Suppressor macrophage treated with lipopolysaccharide for 1 hour (primary cell): ENCODE measurements at places on chromosomes 7 and 10.

GRCh38 chr10:1086787-1087186, 30.6 kb downstream of the WDR37 start:
- no peak for DNase-seq

- DNase-seq, result no peak
Measured at GRCh38 chr7:80150611-80151273, 16.1 kb downstream of the GNAI1 start.

DNA sequence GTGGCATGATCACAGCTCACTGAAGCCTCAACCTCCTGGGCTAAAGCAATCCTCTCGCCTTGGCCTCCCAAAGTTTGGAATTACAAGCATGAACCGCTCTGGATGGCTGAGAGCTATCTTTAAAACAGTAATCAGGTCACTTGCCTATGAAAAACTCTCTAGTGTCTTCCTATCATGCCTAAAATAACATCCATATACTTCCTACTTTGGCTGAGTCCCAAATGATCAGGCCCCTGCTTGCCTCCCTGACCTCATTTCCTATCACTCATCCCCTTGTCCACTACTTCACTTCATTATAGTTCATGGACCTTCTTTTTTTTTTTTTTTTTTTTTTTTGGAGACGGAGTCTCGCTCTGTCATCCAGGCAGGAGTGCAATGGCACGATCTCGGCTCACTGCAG, 28.0 kb downstream of the SEPTIN7 start:
- DNase-seq, result no peak

GRCh38 chr10:32237644-32238345, 109.2 kb downstream of the EPC1 start:
- no peak for DNase-seq

DNA sequence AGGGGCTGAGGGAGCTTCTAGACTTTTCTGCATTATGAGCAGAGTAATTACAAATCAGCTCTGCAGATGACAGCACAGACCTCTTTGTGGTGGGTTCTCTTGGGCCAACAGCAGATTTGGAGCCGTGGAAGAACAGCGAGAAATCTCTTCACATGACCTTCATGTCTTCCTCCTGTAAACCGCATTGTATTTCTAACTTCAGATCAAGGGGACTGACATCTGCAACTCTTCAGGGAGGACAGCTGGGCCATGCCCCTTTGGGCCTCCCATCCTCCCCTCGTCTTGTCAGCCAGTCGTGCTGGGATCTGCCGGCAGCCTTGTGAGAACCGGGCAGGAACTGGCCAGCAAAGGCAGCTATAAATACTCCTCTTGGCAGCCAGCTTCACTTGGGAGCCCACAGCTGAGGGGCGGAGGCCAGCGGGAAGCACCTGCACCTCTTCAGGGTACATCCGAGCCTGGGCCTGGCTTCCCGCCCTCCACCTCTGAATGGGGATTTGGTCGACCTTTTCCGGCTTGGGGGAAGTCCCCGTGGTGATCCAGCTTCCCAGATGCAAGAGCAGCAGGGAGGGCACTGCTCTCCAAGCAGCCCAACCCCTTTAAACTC, 54.7 kb downstream of the STEAP1B start:
- DNase-seq, result no peak

DNA sequence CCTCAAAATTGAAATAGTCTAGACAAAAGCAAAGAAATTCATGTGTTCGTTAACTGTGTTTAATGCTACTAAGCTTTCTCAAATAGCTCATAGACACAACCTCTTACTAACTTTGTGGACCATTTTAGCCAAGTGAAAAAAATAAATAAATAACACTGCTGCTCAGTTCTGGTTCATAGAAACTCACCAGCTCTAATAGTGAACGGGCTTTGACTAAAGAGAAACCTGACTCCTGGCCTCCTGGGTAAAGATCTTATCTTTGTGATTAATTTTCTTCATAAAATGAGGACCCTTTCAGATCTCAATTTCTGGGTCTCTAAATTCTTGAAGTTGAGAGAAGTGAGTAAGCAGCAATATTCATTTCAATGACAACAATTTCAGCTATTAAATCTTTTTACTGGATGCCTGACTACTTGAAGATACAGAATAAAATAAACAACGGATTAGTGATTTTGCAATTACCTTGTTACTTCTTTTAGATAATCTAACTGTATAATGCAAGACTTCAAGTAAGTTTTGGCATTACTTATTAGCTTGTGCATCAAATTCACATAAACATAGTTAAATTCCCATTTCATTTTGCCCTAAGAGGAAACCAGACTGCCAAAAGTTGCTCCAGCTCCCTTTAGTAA, 3.1 kb downstream of the CADPS2 start:
- no peak for DNase-seq

DNA sequence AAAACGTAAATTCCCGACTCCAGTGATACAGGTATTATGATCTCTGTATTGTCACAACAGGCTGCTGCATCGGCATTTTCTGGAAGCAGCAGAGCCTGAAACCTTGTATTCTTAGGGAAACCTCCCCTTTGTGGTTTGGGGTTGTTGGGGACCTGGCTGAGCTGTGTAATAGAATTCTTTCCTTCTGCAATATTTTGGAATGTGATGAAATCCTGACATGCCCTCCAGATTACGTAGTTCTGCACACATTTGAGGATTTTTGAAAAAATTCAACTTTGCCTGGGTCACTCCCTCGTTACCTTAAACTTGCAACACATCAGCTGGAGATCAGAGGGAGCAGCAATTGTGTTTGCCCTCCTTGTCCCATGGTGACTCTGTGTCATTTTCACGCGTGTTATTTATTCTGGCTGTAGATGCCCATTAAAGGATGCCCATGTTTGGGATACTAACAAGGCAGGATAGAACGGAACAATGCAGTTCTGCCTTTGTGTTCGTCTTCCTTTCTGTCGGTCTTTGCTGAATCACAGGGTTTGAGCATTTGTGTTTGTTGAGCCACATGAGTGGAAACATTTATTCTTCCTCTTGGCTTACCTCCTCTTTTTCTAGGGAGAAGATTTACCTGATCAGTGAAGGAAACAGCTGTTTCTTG, 181.7 kb downstream of the TCF7L2 start:
- peak; percentile 58 for DNase-seq

DNA sequence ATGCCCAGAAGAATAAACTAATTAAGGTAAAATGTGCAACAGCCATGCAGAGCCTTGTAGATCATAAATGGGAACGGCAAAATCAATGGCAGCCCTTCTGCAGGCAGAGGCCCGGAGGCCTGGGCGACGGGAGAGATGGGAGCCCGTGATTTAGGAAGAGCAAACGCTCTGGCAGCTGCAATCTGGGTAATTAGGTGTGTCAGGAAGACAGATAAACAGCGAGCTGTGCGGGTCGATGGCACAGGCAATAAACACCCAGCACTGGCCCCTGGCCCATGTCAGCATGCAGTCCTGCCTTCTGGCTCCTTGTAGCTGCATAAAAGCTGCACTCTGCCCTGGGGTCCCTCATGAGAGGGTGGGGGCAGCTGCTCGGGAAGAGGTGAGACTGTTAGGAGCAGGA, 78.0 kb downstream of the GOLGA7B start:
- DNase-seq, result no peak

GRCh38 chr10:50993771-50994251, 80.5 kb upstream of the PRKG1 start:
- no peak for DNase-seq

- DNase-seq, result no peak
Measured at GRCh38 chr10:24551161-24551560, 172.5 kb downstream of the ARHGAP21 start.

GRCh38 chr10:125015356-125015944, 73.5 kb downstream of the ZRANB1 start:
- DNase-seq, result no peak

DNA sequence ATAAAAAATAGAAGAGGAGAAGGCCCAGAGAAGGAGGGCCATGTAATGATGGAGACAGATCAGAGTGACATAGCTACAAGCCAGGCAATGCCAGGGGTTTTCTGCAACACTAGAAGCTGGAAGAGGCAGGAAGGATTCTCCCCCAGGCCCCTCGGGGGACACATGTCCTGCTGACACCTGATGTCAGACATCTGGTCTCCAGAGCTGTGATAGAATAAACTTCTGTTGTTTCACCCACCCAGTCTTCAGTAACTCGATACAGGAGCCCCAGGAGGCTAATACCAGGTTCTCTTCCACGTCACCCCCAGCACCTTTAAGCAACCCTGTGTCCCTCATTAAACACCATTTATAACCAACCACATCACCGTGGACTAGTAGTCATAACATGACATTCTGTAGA, 94.9 kb downstream of the TMEM130 start:
- no peak for DNase-seq

GRCh38 chr7:1121476-1121875, 33.6 kb downstream of the GPER1 start:
- no peak for DNase-seq

DNA sequence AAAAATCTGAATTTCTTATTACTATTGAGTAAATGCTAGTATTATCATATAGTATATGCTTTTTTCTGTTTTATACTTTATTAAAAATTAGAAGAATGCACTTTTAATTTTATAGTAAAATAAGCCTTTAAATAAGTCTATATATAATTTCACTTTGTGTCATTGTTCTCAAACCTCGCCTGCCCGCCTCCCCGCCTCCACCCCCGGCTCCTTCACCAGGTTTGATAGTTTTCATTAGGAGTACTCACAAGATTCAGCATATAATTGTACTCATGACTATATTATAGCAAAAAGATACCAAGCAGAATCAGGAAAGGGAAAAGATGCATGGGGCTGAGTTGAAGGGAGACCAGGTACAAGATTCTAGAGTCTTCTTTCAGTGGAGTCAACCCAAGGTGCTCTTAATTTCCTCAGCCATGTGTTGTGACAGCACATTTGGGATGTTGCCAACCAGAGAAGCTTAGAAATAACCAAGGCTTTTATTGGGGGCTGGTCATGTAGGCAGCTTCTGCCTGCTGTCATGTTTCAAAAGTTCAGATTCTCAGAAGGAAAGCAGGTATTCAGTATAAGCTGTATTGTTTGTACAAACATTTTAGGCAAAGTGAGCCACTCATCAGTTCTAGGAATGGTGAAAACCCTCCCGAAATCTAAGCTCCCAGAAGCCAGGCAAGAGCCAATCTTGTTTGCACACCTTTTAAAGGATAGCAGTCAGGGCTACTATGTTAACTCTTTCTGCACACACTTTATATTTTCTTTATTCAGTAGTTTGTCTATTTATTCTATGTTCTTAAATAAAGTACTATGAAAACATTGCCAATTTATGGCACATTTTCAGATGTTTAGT, 12.3 kb downstream of the NHLRC2 start:
- no peak for DNase-seq

- no peak for DNase-seq
Measured at GRCh38 chr7:129188372-129188891, at the start of gene SMO. Gene SMO (plus strand): TSS chr7:129188633. CDS start chr7:129189152, 519 bp downstream.

DNA sequence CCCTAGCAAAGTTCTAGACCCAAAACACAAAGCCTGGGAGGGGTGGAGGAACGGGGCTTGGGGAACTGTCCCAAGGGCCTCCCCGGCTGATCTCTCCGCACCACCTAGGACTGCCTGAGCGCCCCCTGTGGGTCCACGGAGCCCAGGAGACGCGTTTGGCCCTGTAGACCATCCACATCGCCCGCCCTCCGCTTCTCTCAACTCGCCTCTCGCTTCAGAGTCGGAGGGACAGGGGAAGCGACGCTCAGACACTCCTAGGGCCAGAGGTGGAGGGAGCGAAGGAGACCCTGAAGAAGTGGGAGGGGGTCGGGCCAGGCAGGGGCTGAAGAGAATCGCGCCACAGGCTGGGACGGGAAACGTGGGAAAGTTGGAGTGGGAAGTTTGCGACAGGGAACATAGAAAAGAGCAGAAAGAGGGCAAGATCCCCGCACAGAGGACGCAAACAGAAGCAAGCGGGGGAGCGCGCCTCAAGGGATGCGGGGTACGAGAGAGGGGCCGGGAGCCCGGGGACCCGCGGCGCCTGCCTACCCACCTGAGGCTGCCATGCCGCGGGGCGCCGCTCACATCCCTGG, 378 bp downstream of the PIK3AP1 start:
- DNase-seq, result peak; percentile 91

DNA sequence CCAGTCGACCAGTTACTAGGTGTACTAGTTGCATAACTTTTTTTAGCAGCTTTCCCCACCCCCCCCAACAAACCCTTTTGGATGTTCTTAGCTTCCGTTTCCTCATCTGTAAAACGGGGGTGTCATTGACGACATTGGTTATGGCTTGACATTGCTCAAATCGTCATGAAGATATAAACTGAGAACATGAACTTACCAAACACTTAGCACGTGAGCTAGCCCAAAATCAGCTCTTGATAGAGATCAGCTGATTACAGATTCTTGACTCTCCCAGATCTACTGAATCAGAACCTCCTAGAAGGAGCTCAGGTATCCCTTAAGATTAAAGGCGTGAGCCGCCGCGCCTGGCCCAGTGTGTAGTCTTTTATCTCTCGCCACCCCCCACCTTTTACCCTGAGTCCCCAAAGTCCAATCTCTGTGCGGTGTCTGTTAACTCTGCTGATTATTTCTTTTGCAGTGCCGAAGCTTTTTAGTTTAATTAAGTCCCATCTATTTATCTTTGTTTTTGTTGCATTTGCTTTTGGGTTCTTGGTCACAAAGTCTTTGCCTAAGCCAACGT, 1.0 kb upstream of the GNA12 start:
- DNase-seq, result no peak

- peak; percentile 85 for DNase-seq
Measured at GRCh38 chr7:151754142-151754590, 122.7 kb downstream of the PRKAG2 start.

DNA sequence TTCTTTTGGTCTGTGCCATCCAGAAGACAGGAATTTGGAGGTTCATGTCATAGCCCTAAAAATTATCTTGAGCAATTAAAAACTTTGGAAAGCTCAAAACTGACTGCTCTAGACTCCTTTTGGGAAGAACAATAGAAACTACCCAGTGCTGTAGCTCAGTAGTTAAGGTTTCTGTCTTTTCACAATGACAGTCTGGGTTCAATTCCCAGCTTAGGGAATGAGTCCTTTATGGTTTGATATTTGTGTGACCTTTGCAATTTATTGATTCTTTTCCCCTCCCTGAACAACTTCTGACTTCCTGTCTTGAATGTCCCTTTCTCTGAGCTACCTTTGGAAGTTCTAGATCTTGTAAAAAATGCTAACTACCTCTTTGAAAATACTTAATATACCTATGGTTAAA, 603.3 kb upstream of the IGFBP3 start:
- no peak for DNase-seq

DNA sequence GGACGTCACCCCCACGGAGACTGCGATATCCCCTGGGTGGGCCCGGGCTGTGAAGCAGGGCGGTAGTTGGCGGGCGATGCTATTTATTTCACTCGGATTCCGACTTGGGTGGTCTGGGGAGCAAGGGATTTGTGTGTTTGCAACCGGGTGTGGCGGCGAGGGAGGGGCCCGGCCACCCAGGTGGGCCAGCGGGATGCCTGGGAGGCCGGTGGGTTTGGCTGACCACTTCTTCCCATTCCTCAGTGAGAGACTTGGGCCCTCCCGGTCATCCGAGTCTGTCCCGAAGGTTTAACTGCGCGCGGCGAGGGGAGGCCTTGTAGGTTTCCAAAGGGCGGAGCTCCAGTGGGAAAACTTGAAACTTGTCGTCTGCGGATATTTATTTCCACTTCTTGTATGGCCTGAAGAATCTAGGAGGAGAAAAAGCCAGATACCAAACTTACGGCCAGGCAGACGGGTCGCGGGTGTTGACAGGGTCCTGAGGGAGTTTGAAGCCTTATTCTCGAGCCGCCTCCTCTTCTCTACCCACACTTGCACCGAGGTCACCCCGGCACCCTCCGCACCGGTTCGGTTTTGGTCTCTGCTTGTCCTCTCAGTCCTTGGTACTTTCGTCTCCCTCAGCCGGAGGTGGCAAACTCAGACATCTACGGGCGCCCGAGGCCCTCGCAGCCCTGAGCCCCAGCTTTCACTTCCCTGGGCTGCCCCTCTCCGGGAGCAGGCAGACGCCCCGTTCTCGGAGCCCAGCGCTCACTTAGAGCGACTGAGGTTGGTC, 17.9 kb downstream of the ZNF316 start:
- no peak for DNase-seq

GRCh38 chr10:35657621-35658020, 15.5 kb upstream of the FZD8 start:
- no peak for DNase-seq
